ENCODE measurements at places on chromosomes 2 and 18. TPM values are rescaled to one million over a fixed set of nuclear protein-coding genes. Genes with fewer than 3 reads are reported as not detected.

Gene MPPE1
- total RNA-seq = 21.9 TPM

Gene PPM1B
- total RNA-seq = 25.9 TPM

Gene GAREM2
- 0.97 TPM for total RNA-seq

Gene G6PC2
- not detected for total RNA-seq

Gene ACTG2
- total RNA-seq = 59.6 TPM

Gene IL36G
- total RNA-seq = not detected

Gene KLHL41
- 0.43 TPM for total RNA-seq

Gene EGR4
- total RNA-seq = not detected

Gene MRPS9
- 22.9 TPM for total RNA-seq

Gene SLC5A7
- not detected for total RNA-seq

Gene NT5DC4
- not detected for total RNA-seq

Gene TXNL4A
- 46.6 TPM for total RNA-seq
